ENCODE measurements at places on chromosomes 5 and 9.

DNA sequence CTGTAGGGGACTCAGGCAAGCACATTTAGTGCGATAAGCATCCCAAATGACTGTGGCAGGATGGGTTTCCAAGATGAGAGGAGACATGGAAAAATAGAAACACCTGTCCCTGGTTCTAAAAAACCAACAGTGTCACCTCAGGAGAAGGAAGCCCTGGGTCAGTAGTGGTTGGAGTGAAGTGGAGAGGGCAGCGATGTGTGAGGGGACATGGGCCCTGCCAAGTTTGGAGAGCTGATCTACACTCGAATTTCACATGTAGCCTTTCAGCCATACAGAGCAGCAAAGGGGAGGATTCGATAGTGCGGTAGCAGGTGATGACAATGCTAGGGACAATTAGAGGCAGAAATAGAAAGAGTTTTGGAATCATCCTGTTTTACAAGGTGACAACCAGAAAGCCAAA, 32.6 kb upstream of the LHX2 start:
- no peak for DNase-seq

GRCh38 chr5:102312586-102313370, 16.7 kb upstream of the SLCO4C1 start:
- no peak for DNase-seq

DNA sequence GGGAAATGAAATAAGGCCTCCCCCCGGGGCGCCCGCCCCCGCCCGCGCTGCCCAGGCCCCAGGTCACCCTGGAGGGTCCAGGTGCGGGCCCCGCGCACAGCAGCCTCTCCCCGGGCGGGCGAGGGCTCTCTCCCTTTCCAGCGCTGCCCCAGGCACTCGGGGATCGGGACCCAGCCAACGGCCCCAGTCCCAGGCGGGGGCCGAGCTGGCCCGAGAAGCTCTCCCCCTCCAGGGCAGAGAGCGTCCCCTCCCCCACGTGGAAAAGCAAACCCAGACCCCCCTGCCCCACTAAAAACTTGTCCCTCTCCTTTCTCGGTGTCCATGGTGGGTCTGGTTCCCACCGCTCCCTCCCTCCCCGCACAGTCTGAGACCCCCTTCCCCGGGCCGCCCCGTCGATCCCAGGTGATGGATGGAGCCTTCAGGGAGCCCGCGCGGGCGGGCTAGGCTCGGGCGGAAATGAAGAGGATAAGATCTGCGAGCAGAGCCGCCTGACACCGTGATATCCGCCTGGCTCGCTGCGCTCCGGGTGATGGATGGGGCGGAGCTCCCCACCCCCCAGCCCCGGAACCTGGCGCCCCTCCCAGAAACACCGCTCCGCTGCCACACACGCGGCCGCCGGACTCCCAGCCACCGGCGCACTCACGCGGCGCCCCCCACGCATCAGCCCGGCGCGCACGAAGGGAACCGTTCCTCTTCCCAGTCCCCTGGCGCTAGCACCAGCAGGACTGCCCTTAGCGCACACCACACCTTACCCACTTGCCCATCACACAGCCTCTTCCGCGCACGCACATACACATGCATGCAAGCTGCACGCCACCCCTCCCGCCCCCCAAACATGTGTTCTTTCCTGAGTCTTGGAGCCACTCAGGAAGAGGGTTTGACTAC, 81.7 kb upstream of the ZBTB43 start:
- DNase-seq = peak; percentile 73

DNA sequence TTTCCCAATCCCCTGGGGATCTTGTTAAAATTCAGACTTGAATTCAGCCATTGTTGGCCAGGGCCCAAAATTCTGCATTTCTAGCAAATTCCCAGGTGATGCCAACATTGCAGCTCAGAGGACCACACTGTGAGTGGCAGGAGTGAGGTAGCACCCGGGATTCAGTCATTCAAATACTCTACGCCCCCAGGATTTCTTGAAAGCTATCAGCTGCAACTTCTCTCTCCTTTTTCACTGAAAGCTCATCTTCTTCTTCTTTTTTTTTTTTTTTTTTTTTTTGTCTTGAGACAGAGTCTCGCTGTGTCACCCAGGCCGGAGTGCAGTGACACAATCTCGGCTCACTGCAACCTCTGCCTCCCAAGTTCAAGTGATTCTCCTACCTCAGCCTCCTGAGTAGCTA, 19.3 kb upstream of the ANKH start:
- no peak for DNase-seq

Data from Daoy (cell line).